Activated naive CD4-positive, alpha-beta T cell treated with anti-CD3 and anti-CD28 coated beads, Interleukin-2, amount 50 U/mL, for 72 hours (primary cell): ENCODE measurements at places on chromosomes 2 and 18. TPM values are rescaled to one million over a fixed set of nuclear protein-coding genes. Genes with fewer than 3 reads are reported as not detected.

The AMER3 gene
- not detected for total RNA-seq

The REG1B gene
- total RNA-seq: not detected

The FTCDNL1 gene
- 3.9 TPM for total RNA-seq

The CHRNA1 gene
- not detected for total RNA-seq

The PCARE gene
- not detected for total RNA-seq

The PTH2R gene
- total RNA-seq: 0.09 TPM
